ENCODE measurements at places on chromosomes 7 and 10.
A peak's percentile ranks its signal among the peaks of the same experiment; 100 is the strongest.

DNA sequence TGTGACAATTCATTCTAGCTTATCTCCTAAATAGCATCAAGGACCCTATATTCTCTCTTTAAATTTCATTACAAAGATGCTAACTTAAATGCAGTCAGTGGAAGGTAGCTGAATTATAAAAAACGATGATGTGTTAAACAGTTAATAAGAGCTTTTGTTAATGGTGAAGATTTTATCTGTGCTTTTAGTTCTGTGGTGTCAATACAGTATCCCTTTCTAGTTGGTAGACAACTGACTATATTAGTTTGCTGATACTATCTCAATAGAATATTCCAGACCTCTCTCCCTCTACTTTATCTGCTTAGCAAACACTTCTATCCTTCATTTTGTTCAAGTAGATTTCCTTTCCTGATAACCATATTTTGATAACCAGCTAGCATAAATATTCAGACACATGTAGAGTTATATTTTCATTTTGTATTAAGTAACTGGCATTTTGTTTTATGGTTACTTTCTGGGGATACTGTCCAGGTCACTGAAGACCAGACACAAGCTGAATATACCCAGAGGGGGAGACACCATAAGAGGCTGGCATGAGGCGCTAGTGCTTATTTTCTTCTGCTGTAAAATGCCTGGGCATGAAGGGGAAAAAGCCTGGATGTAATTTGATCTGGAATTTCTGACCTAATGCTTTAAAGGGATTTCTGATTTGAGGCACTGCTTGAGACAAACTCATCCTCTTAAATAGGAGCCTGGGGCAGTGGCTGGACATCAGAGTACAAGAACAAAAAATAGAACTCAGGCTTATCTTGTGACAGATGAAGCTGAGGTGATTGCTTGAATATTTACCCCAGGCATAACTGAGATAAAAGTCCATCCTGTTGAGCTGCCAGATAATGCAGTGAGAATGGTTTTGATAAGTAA lies 197.5 kb downstream of the MALRD1 start:
- DNase-seq, result no peak

GRCh38 chr10:11048707-11049278 lies 31.1 kb downstream of the CELF2 start:
- no peak for DNase-seq

DNA sequence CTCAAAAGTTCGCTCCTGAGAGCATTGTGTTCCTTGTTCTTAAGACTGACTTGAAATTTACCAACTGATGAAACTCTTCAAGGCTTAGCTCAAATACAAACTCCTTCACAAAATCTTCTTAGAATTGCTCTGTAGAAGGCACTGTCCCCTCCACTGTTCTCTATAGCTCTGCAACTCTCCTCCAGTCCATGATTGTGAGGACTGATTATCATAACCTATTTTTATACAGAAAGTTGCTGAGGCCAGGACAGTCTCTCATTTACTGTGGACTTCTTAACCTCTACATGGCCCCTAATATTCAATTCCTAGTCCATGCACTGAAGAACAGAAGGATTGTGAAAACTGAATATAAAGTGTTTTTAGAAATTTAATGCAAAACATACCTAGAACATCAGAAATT lies 53.2 kb downstream of the RHOBTB1 start:
- DNase-seq, result no peak

DNA sequence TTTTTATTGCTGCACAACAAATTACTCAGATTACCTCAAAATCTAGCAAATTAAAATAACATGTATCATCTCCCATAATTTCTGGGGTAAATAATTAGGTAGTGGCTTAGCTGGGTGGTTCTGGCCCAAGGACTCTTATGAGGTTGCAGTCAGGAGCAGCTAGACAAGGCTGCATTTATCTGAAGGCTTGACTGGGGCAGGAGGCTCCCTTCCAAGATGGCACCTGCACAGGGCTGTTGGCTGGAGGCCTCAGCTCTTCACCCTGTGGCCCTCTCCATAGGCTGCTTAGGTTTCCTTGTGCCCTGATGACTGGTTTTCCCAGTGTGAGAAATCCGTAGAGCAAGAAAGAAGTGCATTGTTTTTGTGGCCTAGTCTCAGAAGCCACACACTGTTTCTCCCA lies 34.7 kb upstream of the ELFN1 start:
- DNase-seq, result no peak

GRCh38 chr10:93074147-93074596 lies 479 bp downstream of the CYP26A1 start:
- no peak for DNase-seq

- DNase-seq, result no peak
Observed at GRCh38 chr7:124168616-124169015, 135.7 kb upstream of the TMEM229A start.

DNA sequence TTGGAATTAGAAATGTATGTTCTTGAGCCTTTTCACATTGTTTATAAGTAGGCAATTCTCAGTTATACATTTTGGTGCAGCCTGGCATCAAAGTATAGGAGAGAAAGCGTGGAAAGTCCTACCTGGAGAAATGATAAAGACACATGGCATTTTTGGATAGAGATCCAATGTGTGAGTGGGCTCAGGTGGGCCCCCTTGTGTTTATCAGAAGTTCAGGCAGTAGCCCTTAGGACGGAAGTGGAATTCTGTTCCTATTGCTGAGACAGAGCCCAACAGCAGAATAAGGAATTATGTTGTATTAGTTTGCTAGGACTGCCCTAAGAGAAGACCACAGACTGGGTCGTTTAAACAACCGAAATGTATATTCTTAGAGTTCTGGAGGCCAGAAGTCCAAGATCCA lies 85.2 kb upstream of the AMPH start:
- DNase-seq, result no peak

- peak; percentile 77 for DNase-seq
Observed at GRCh38 chr7:108525327-108525984, 479 bp downstream of the PNPLA8 start.

GRCh38 chr7:28151965-28152364 lies 28.6 kb downstream of the JAZF1 start:
- no peak for DNase-seq

GRCh38 chr7:120272701-120273475 lies at the start of gene KCND2:
Gene KCND2 (plus strand): TSS chr7:120273175.
- DNase-seq, result no peak

- DNase-seq, result no peak
Observed at GRCh38 chr10:123229927-123230630, 75.9 kb downstream of the BUB3 start.

- DNase-seq, result no peak
Observed at GRCh38 chr10:103291588-103291987, 14.7 kb downstream of the INA start.

DNA sequence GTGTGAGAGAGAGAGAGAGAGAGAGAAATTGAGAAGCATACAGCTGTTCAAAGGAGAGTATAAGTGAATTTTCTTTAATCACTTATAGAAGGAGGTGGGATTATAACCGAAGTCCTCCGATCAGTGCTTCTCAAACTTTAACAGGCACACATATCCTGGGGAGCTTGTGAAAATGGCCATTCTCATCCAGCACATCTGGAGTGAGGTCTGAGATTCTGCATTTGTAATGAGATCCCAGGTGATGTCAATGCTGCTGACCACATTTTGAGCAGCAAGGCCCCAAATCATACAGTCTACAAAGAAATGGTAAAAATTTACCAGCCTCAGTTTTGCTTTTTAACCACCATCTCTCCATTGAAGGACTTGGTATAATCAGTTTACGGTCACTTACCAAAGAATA lies 219.0 kb downstream of the PTEN start:
- DNase-seq, result no peak

DNA sequence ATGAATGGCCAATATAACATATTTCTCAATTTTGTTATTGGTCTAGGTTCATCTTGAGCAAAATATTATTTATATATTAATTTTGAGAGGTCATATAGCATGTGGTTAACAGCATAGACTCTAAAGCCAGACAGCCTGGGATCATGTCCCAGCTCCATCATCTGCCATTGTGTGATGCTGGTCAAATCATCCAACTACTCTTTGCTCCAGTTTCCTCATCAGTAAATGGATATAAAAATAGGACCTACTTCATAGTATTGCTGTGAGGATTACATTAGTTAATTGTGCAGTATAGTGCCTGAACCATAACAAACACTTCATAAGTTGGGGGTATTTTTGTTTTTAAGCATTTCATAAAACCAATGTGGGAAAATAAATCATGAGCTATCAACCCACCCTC lies 199.0 kb downstream of the KIAA1217 start:
- DNase-seq, result no peak

- DNase-seq, result no peak
Observed at GRCh38 chr7:63876707-63877322, 121.8 kb upstream of the ZNF722 start.

DNA sequence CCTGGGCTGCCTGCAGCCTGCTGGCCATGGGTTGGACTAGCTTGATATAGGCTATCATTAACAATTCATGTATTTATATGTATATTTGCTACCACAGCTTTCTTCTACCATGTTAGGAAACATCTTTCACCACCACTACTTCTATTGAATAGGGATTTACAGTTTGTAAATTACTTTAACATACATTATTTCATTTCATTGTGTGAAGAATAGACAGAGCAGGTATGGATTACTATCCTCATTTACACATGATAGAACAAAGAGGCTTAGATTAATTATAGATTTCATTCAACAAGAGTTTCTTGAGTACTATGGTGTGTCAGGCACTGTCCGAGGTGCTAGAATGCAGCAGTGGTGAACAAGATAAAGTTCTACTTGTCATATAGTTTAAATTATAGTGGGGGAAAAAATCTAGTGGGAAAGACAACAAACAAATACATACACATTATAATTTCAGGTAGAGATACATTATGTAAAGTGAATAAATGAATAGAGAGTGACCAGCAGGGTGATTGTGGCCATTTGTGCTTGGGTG lies 20.6 kb downstream of the VTI1A start:
- DNase-seq, result no peak

GRCh38 chr10:67127441-67127840 lies 201.6 kb downstream of the LRRTM3 start:
- no peak for DNase-seq

DNA sequence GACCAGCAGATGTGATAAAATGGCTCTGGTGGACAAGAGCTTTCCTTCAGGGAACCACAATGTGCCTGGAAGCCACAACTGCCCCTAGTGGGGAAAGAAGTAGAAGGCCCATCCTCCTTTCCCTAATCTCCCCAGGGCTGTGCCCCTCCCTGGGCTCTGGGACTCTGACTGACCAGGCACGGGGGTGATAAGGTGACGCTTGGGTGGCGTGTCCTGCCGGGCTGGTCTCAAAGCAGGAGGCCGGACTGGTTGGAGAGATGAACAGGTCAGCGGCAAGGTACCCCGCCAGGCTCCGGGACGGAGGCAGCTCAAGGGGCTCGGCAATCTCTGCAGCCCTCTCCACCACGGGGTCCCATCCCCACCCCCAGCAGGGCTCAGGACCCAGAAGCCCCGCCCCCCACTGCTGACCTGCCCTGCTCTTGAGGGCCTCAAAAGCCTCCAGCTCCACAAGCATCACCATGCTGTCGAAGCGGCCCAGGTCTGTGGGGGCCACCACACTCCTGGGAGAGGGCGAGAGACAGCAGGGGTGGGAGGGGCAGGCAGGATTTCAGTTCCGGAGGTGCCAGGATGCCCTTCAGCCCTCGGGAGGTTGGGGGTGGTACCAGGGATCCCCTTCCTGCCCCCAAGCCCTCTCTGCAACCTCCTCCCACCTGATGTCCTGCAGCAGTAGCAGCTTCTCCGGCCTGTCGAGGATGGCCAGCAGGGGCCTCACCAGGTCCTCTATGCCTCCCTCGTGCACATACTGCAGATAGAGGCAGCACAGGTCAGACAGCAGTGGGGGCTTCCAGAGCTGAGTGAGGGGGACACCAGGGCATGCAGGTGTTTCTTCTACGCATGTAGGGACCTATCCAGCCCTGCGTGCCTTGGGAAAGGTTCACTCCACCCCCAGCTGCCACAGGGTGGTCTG lies 12.2 kb downstream of the LZTS2 start:
- DNase-seq, result no peak

GRCh38 chr10:78314651-78315050 lies 281.0 kb downstream of the RPS24 start:
- no peak for DNase-seq

GRCh38 chr7:158723266-158723665 lies 18.7 kb upstream of the NCAPG2 start:
- DNase-seq, result no peak

DNA sequence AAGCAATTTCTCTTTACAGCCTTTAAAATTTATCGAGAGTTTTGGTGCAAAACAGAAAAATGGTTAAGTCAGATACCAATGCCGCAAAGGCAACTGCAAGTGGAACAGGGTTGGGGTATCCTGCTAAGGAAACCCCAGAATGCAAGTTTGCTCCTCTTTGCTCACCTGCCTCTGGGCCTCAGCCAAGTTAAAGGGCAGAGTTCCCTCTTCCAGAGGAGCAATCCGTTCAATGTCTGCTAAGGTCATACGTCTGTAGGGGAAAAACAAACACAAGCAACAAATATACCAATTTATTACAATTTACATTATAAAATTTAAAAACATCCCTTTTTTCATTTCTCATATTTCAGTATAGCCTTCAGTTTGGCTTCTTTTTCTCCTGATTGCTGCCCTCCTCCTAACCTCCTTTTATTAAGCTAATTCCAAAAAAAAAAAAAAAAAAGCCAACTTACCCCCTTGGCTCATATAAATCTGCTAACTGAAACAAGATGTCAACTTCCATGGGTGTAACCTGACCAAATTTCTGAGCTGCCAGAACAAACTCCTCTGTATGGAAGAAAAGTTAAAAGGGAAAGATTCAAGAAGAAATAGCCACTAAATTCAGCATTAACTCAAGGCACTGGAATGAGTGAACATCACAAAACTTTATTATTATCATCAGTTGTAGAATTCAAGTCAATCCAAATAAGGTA lies 132.6 kb downstream of the SLC25A13 start:
- no peak for DNase-seq

All from HCT116 (cell line).